ENCODE measurements at places on chromosomes 16 and 17.

- no peak for DNase-seq
Measured at GRCh38 chr17:35224436-35224835, 18.4 kb upstream of the SLFN5 start.

DNA sequence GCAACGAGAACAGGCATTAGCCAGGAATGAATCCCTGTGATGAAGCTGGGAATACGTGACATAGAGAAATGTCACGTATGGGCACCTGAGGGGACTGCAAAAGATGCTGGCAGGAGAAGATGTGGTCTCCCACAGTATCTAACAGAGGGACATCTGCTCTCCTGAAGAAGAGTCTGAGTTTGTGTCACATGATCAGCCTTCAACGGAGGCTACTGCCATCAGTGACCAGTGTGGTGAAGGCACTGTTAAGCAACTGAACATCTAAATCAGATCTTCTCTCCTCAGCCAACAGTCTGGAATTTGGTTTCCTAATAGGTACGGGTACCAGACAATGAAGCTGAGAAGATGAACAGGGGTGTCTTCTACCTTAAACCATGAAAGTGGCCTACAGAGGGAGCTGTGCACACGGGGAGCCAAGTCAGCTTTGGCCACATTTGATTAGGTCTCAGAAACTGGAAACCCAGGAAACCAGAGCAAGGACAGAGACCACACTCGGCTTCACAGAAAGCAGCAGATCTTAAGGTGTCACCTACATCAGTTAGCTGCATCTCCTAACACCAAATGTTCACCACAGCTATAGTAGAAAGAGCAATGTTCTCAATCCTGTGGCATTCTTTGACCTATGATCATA, 41.8 kb downstream of the BRD7 start:
- peak; percentile 62 for DNase-seq

GRCh38 chr16:2147981-2148671, at the start of gene RAB26:
RAB26 (plus strand) TSS chr16:2148625; CDS start chr16:2148784, 159 bp downstream.
- peak; percentile 68 for DNase-seq

GRCh38 chr17:7732981-7733539, 15.5 kb downstream of the DNAH2 start:
- DNase-seq: no peak

- DNase-seq: no peak
Measured at GRCh38 chr16:56848029-56848936, 16.7 kb upstream of the SLC12A3 start.

DNA sequence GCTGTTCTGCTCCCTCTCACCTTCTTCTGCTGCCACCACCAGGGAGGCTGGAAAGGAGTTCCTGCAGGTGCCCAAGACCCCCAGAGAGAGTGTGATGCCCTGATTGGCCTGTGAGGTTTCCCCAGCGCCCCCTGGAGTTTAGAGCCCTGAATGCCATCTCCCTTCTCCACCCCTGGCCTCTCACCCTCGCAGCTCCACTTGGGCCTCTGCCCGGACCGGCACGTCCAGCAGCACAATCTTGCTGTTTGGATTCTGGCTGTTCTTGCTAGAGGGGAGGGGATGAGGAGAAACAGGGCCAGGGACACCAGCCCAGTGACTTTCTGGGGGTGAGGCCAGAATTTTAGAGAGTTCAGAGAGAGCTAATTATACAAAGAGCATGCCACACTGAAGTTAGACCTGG, 12.5 kb upstream of the FAM171A2 start:
- DNase-seq: peak; percentile 33

- DNase-seq: no peak
Measured at GRCh38 chr16:4321286-4322120, 5.6 kb downstream of the GLIS2 start.

DNA sequence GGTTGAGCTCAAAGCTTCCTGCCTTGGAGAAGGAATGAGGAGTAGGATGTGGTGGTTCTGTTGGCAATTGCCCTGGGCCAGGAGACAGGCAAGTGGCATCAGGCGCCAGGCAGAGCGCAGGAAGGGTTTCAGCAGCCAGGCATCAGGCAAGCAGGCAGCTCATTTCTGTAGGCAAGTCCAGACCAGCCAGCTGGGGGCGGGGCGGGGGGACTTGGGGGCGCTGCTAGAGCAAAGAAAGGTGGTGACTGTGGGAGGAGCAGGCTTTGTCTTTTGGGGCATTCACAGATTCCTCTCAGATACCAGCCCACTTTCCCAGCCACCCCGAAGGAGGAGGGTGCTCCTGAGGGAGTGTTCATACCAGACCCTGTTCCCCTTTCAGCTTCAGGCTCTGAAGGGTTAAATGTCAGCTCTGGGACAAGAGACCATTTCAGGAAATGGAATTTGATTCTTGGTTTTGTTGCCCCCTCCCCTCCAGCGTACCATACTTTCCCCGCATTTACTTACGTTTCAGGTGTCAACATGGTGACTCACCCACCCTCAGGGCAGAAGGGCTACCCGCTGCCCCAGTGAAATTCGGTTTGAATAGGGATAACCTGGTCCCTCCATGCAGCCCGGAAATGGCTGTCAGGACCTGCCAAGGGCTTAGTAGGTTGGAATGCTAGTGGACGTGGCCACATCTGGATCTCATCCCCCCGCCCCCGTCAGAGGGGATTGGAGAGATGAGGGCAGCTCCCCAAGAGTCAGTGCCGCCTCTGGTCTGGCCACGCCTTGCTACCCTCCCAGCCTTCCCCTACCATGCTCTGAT, 13.2 kb downstream of the NGFR start:
- no peak for DNase-seq

- DNase-seq: peak; percentile 96
Measured at GRCh38 chr17:49779156-49779738, 9.2 kb upstream of the KAT7 start.

DNA sequence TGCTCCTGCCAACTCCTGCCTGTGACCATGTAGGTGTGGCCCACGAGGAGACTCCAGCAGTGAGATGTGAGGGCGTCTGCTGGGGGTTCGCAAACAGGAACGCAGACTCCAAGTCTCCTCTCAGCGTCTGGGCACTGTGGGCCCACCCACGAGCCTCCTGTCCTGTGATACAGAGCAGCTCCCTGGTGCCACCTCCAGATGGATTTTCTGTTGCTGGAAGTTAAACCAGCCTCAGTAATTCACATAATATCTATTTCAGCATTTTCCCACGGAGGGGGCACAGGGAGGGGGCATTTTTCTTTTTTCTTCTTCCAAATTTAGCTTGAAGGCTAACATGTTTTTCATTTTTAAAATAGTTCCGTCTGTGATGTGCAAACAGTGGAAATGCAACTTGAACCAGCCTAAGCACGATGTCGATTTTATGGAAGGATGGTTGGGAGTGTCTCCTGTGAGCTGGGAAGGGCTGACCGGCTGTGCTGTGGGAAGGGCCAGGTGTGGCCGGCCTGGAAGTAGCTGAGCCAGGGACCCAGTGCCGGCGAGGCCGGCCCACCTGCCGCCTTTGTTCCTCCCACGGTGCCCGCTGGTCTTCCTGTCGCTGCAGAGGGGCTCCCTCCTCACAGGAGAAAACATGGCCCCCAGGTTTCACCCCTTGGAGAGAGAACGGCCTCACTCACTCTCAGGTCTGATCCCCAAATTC, 3.9 kb upstream of the RAB40B start:
- DNase-seq: no peak

- no peak for DNase-seq
Measured at GRCh38 chr16:12868788-12869187, 32.6 kb upstream of the SHISA9 start.

GRCh38 chr17:75338335-75338734, 49.1 kb upstream of the SLC25A19 start:
- peak; percentile 54 for DNase-seq

Measured in hematopoietic multipotent progenitor cell treated with erythropoietin and hydrocortisone succinate and interleukin-3 and kit ligand, for 8 days (in vitro differentiated cells).